Activated naive CD8-positive, alpha-beta T cell treated with anti-CD3 and anti-CD28 coated beads, Interleukin-2, amount 10 ng/mL, durations not matched to agents 7 days and 5 days (primary cell): ENCODE measurements at places on chromosomes 11 and 22. TPM values are rescaled to one million over a fixed set of nuclear protein-coding genes. Genes with fewer than 3 reads are reported as not detected.
A peak's percentile ranks its signal among the peaks of the same experiment; 100 is the strongest.

GRCh38 chr22:37880668-37881440 lies 25.2 kb upstream of the MICALL1 start:
- peaks cover 32% of the 10 kb centered on the region for H3K36me3 ChIP-seq
- H3K4me1 ChIP-seq: peaks cover 10% of the 10 kb centered on the region
- no peak overlapping the region for H3K4me3 ChIP-seq
- no peak for DNase-seq
- H3K27me3 ChIP-seq: no peaks in the 10 kb centered on the region

DNA sequence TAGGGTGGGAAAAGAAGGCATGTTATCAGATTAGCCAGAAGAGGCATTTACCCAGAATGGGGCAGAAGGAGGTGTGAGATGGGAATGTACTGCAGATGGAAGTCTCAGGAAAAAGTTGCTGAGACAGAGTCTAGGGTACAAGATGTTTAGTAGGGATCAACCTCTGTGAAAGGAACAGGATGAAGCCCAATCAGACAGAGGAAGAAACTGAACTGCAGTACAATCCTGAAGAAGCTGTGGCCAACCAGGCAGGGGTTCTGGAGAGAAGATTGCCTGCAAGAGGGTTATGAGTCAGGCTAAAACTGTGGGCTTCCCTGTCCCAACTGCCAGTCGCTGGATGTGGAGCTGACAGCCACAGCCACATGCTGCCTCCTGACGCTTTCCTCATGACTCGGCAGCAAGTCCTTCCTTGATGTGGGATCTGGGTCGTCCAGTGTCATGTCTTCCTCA lies 64.0 kb downstream of the CWC15 start:
- no peak overlapping the region for H3K4me3 ChIP-seq
- no peak overlapping the region for H3K27ac ChIP-seq
- peaks cover 3% of the 10 kb centered on the region for H3K36me3 ChIP-seq
- peaks cover 3% of the 10 kb centered on the region for H3K27me3 ChIP-seq

Gene A4GALT
- total RNA-seq: not detected

- no peak overlapping the region for H3K4me3 ChIP-seq
- H3K27ac ChIP-seq: no peak overlapping the region
- no peak for DNase-seq
- peaks cover 5% of the 10 kb centered on the region for H3K36me3 ChIP-seq
Measured at GRCh38 chr11:134261626-134262488, 8.5 kb downstream of the ACAD8 start.

- no peaks in the 10 kb centered on the region for H3K36me3 ChIP-seq
- H3K4me1 ChIP-seq: no peaks in the 10 kb centered on the region
- H3K4me3 ChIP-seq: no peak overlapping the region
- no peak overlapping the region for H3K27ac ChIP-seq
- no peak for DNase-seq
Measured at GRCh38 chr11:79129702-79130101, 311.1 kb downstream of the TENM4 start.

DNA sequence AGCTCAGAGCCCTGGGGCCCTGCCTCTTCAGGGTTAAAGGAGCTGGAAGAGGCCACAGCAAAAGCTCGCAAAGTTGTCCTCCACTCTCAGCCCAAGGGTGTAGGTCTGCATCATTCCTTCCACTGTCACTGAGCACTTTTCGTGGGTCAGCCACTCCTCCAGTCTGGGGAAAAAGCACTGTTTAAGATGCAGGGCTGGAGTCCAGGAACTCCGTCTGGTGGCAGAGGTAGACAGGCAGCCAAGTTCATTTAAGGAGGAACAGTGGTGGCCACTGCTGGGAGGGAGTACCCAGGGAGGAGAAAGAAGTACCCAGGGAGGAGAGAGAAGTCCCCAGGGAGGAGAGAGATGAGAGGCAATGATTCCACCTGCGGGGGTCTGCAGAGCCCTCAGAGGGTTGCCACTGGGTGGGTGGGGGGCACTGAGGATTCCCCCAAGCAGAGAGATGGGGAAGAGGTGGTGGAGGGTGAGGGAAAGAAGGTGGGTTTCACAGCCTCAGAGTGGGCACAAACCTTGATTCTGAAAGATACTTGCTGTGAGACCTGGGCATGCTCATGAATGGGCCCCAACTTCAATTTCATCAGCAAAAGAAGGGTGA lies 70.0 kb upstream of the B3GAT1 start:
- H3K4me3 ChIP-seq: no peak overlapping the region
- peaks cover 12% of the 10 kb centered on the region for H3K27me3 ChIP-seq
- no peaks in the 10 kb centered on the region for H3K36me3 ChIP-seq
- DNase-seq: no peak
- H3K4me1 ChIP-seq: no peaks in the 10 kb centered on the region
- no peak overlapping the region for H3K27ac ChIP-seq

DNA sequence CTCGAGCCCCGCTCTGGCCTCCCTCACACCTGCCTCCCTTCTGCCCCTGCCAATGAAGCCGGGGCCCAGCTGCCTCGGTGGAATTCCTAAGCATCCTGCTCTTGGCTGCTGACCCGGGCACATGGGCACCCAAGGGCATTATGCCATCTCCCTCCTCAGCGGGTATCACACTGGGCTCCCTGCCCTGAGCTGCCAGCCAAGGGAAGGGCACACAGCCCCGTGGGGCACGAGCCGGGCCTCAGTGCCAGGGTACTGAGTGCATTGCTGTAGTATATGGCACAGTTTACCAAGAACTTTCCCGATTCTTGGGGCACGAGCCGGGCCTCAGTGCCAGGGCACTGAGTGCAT lies 43.8 kb upstream of the JAM3 start:
- H3K27ac ChIP-seq: no peak overlapping the region
- no peaks in the 10 kb centered on the region for H3K27me3 ChIP-seq
- no peak overlapping the region for H3K4me3 ChIP-seq
- peaks cover 18% of the 10 kb centered on the region for H3K4me1 ChIP-seq

DNA sequence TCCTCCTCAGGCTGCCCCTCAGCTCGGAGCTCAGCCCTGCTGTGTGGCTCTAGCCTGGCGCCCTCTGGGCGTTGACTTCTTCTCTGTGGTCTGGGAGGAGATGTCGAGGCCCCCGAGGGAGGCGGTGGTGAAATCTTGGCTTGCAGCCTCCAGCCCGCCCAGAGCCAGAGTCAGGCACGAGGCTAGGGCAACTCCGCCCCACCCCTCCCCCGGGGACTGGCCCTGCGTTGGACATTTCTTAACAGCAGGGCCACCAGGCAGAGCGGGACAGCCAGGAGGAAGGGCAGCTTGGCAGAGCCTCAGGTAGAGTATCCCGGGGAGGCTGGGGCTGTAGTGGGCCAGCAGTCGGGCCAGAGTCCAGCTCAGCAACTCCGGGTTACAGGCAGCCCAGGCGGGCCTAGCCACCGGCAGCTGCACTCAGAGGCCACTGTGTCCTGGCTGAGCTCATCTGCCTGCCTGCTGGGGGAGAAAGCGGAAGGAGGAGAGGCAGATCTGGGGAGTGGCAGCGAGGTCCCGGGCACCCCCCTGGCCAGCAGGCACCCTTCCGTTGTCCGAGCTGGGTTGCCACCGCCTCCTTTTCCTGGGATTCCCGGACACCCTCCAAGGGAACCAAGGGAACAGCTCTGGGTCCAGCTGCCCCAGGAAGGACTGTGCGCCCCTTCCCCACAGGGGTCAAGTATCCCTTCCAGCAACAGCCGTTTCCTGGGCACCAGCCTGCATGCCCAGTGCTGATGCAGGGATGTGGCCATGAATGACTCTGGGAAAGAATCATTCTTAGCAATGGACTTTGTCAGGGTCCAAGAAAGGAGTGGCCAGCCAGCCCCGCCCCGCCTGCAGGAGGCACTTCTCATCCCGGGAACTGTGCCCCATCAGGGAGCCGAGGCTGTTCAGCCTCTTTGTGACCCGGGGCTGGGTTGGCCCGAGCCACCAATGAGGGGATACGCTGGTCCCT lies at the start of gene ALDH3B1:
TSS of gene ALDH3B1 (plus strand) at position 238 of the 952 bp plus-strand sequence. CDS start 4,971 bp downstream, outside the sequence.
- peaks cover 13% of the 10 kb centered on the region for H3K4me1 ChIP-seq
- no peak for DNase-seq
- peak within 1 kb of the TSS; percentile 33 for H3K27ac ChIP-seq
- H3K4me3 ChIP-seq: no peak within 1 kb of the TSS

Gene UBASH3B
- total RNA-seq: 40.7 TPM

DNA sequence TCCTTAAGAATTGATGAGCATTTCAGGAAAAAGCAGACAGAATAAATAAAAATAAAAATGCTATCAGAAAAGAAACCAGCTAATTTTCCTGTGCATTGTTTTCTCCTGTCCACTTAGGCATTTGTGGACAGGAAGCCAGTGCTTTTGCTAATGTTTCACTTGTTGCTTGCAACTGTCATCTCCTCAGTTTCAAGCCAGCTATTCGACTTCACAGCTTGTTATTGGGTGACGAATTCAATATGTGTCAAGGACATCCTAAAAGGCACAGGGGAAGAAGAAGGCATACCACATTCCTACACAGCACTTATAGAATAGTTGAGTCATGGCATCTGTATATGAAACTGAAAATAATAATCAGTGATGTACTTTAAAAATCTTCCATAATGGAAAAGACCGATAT lies 530.6 kb upstream of the KIRREL3 start:
- no peaks in the 10 kb centered on the region for H3K36me3 ChIP-seq
- no peak overlapping the region for H3K27ac ChIP-seq
- H3K27me3 ChIP-seq: no peaks in the 10 kb centered on the region

- H3K27ac ChIP-seq: peak overlapping the region; percentile 94
- no peak for DNase-seq
- peak overlapping the region; percentile 77 for H3K4me3 ChIP-seq
- H3K36me3 ChIP-seq: peaks cover 26% of the 10 kb centered on the region
Measured at GRCh38 chr11:123457187-123457770, 27.2 kb downstream of the GRAMD1B start.

Gene LRRC32
- total RNA-seq: 0.75 TPM

DNA sequence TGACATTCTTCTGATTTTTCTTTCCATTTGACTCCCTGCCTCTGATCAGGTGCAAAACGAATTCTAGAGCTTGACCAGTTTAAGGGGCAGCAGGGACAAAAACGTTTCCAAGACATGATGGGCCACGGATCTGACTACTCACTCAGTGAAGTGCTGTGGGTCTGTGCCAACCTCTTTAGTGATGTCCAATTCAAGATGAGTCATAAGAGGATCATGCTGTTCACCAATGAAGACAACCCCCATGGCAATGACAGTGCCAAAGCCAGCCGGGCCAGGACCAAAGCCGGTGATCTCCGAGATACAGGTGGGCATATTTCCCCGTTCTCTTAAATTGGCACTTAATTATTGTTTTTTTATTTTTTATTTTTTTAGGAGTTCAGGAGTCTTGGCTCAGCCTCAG lies 15.4 kb downstream of the XRCC6 start:
- peaks cover 35% of the 10 kb centered on the region for H3K36me3 ChIP-seq
- H3K27ac ChIP-seq: no peak overlapping the region
- H3K4me1 ChIP-seq: peaks cover 4% of the 10 kb centered on the region
- H3K4me3 ChIP-seq: no peak overlapping the region
- no peaks in the 10 kb centered on the region for H3K27me3 ChIP-seq
- DNase-seq: no peak

GRCh38 chr11:89433278-89433677 lies 57.9 kb downstream of the NOX4 start:
- no peaks in the 10 kb centered on the region for H3K4me1 ChIP-seq
- H3K27ac ChIP-seq: no peak overlapping the region
- H3K4me3 ChIP-seq: no peak overlapping the region
- no peaks in the 10 kb centered on the region for H3K36me3 ChIP-seq
- H3K27me3 ChIP-seq: no peaks in the 10 kb centered on the region
- DNase-seq: no peak

DNA sequence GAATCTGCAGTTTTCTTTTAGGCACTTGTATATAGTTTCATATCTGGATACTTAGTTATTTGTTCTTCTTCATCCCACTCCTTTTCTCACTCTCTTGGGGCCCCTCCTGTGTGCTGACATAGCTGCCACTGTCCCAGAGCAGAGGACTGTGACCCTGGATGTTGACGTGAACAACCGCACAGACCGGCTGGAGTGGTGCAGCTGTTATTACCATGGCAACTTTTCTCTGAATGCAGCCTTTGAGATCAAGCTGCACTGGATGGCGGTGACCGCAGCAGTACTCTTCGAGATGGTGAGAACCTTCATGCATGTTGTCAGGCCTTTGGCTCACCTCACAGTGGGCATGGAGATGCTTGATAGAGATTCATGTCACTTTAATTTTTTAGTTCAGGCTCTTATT lies 50.9 kb upstream of the YWHAH start:
- H3K27me3 ChIP-seq: no peaks in the 10 kb centered on the region
- H3K4me3 ChIP-seq: no peak overlapping the region
- no peak overlapping the region for H3K27ac ChIP-seq
- peaks cover 8% of the 10 kb centered on the region for H3K36me3 ChIP-seq

- H3K27me3 ChIP-seq: peaks cover 19% of the 10 kb centered on the region
- no peak overlapping the region for H3K4me3 ChIP-seq
- peak overlapping the region; percentile 41 for H3K27ac ChIP-seq
- no peak for DNase-seq
Measured at GRCh38 chr11:1770061-1770460, 6.3 kb upstream of the CTSD start.

DNA sequence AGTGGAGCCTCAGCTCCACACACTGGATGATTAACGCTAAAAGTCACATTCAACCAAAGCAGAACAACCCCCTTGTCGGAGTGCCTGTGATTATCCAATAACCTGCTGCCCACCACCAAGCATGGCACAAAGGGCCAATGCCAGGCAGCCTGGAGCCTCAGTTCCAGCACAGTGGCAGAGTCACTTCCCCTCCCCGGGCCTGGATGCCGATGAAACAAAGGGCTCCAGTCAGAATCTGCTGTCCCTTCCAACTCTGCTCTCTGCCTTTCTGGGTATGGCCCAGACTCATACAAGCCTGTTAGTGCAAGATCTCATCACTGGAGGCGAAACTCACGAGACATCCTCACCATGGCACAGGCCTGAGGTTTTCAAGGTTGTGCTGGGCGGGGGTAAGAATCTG lies 52.1 kb downstream of the CLTCL1 start:
- no peak overlapping the region for H3K27ac ChIP-seq
- DNase-seq: no peak
- no peak overlapping the region for H3K4me3 ChIP-seq
- no peaks in the 10 kb centered on the region for H3K36me3 ChIP-seq
- no peaks in the 10 kb centered on the region for H3K4me1 ChIP-seq
- peaks cover 3% of the 10 kb centered on the region for H3K27me3 ChIP-seq

DNA sequence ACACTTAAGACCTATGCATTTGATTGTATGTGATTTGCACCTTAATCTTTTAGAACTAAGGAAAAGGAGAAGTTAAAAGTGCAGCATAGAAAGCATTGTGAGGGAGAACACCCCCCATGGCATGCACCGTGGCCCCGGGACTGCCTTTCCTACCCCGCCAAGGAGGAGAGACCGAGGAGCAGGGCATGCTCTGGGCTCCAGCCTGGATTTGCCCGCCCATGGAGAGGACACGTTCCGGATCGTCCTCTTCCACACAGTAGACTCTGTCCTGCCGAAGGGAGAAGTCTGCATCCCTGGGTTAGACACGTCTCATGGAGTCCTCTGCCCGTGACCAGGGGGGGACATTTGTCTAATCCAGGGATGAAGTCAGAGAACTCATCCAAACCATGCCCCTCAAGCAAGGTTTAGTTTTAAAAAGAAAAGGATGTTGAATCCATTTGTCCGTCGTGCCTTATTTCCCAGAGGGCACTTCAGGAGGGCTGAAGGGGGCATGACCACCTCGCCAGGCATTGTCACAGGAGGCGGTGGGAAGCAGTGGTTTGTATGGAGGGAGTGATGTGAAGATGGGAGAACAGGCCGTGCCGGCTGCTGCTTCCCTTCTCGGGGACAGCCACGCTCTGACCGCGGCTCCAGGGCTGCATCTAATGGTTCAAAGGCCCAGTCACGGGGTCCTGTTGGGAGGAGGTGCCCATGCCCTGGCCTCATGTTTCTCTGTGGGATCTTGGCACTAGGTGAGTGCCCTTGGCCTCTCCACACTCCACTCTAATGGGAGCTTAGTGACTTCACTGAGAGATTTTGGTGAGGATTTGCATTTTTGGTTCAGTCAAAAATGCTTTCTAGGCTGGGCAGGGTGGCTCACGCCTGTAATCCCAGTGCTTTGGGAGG lies 66.2 kb upstream of the GAL start:
- no peaks in the 10 kb centered on the region for H3K4me1 ChIP-seq
- H3K27ac ChIP-seq: no peak overlapping the region
- H3K27me3 ChIP-seq: peaks cover 6% of the 10 kb centered on the region
- no peak overlapping the region for H3K4me3 ChIP-seq
- peaks cover 18% of the 10 kb centered on the region for H3K36me3 ChIP-seq
